ENCODE measurements at places on chromosomes 2 and 18. TPM values are rescaled to one million over a fixed set of nuclear protein-coding genes. Genes with fewer than 3 reads are reported as not detected.

- DNase-seq = no peak
Measured at GRCh38 chr2:150598383-150598782, 110.9 kb upstream of the RND3 start.

DNA sequence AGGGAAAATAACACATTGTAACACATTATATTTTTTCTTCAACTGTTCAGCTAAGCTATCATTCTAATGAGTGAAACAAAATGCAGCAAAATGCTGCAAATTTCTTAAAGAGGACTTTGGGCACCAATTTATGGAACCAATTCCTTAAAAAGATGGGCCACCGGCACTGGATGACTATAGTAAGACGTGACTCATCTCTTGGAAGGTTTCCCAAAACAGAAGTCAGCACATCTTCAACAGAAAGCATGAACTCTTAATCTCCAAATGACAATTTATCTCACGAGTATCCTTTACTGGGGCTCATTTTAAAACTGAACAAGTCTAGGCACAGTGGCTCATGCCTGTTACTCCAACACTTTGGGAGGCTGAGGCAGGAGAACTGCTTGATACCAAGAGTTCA lies 213.4 kb downstream of the CDH20 start:
- DNase-seq = peak; percentile 86

The SCYGR2 gene
- total RNA-seq = not detected

- DNase-seq = no peak
Measured at GRCh38 chr2:149076863-149077412, 38.4 kb downstream of the LYPD6B start.

The B3GNT7 gene
- total RNA-seq = under 0.01 TPM

The COL5A2 gene
- total RNA-seq = 257 TPM

DNA sequence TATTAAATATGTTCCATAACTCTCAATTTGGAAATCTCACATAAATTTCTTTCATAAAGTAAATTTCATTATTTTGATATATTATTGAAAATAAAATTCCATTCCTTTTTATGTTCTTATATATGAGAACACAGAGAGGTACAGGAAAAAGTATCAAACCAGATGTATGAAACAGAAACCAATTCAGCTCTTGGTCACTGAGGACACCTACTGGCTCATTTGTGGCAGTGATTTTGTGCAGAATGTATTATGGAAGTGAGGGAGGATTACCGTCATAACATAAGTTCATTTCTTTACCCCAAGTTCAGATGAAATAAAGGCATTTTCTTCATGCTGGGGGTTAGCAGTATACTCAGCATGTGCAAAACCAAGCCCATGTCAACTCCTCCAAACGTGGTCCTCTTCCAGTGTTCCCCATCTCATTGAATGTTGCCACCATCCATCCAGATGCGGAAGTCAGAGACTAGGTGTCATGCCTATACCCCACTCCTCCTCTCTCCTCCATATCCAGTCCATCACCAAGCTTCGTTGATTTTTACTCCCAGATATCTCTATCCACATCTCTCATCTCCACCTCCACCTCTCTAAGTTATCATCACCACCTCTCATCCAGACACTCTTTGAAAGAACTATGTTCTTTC lies 41.7 kb upstream of the MALL start:
- peak; percentile 77 for DNase-seq
